GM12864 (cell line): ENCODE measurements at places on chromosomes 6 and 20.

DNA sequence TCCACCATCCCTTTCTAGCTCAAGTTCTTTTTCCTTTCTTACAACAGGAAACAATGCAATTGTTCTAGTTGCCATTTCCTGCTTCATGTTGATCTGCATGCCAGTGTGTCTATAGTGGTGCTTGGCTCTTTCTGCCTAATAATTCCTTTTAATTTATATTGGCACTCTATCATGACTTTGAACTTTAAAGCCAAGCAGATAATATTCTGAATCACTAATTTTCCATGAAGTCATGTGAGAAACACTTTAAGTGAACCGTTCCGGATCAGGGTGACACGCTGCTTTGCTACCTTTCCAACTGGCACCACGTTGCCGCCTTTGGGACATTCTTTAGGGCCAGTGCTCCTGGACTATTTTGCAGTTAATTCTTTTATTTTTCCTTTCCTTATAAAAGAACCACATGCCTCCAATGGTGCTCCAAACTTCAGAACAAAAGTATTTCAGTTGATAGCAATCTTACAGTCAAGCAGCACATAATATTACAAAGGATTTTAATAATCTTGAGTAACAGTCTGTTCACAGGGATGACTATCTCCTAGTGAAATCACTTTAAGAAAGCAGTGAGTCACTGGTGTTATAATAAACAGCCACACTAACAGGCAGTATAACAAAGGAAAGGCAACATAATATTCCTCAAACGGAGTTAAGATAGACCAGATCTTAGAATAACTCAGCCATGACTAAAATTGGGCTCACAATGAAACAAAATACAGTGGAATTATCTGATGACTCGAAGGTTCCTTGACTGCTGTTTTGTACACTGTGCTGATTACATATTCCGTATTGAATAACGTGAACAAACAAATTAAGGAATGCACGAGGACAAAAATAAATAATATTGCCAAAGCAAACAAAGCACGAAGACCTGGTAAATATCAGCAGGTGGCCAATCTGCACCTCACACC is 19.0 kb upstream of the BLOC1S5 start:
- DNase-seq = no peak

GRCh38 chr6:37272834-37273566 is 15.1 kb upstream of the TMEM217 start:
- no peak for DNase-seq

- no peak for DNase-seq
Measured at GRCh38 chr6:33683576-33684427, 27.7 kb downstream of the UQCC2 start.

DNA sequence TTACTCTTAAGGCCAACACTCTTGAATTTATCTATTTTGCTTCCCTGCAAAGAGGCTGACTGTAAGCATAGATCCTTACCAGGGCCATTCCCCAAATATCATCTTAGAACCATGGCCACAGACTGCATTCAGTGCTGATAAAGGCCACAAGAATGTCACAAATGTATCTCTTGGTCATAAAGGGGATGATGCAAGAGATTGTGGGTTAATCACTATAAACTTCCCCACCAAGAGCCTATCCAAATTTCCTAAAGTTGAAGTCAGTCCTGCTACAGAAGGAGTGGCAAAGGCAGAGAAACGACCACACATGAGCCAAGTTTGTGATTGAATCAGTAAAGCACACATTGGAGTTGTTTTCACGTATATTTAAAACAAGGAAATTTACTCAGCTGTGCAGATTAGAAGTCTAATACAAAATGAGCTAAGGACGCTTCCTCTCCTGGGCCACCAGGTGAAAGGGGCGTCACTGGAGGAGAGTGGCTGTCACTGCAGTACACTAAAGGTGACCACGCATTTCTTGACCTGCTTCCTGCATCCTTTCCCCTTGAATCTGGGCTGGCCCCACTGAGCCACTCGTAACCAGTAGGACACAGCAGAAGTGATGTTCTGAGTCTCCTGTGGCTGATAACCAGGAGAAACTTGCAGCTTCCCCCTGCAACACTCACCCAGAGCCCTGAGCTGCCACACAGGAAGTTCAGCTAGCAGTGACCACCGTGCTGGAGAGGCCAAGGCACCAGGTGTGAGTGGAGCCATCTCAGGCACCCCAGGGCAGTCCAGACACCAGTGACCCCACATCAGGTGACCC is 181.9 kb downstream of the SYNDIG1 start:
- no peak for DNase-seq

- DNase-seq = no peak
Measured at GRCh38 chr6:14440940-14441781, 323.6 kb downstream of the CD83 start.

DNA sequence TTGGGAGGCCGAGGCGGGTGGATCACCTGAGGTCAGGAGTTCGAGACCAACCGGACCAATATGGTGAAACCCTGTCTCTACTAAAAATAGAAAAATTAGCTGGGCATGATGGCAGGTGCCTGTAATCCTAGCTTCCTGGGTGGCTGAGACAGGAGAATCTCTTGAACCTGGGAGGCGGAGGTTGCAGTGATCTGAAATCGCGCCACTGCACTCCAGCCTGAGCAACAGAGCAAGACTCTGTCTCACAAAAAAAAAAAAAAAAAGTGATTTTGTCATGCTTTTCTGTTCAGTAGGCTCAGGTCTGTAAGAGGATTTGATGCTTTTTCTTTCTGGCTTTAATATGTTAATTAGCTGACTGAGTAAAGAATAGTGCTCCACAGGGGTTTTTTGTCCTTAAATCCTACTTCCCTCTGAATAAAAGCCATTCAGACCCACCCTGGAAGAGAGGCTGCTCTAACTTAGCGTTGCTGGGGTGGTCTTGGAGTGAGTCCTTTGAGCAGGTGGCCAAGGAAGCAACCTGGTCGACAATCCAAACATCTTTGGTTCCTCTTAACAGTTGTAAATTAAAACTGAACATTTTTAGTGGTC is 19.0 kb downstream of the MCM8 start:
- no peak for DNase-seq

DNA sequence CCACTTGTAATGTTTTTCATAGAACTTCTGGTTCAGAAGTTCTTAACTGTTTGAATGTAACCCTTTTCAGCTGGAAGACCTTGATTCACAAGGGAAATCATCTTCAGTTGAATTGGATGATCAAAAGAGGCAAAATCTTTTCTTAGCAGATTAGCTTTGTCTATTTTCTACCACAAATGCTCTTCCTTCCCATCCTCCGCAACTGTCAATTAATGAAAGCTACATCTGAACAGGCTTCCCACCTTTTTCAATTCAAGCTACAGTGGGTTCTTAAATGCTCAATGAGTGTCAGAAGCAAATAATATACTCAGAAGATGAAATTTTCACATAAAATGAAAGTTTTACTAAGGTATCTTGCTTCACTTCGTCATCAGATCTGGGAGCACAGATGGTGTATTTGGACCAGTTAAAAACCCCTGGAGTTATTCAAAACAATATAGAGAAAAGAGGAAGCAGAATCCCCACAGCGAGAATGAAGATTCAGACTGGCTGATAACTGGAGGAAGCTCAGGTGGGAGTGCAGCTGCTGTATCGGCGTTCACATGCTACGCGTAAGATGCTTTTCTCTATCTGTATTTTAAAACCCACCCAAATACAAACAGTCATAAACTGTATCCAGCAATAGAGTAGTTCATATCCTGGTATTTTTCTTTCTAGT is 19.4 kb downstream of the QRSL1 start:
- no peak for DNase-seq

DNA sequence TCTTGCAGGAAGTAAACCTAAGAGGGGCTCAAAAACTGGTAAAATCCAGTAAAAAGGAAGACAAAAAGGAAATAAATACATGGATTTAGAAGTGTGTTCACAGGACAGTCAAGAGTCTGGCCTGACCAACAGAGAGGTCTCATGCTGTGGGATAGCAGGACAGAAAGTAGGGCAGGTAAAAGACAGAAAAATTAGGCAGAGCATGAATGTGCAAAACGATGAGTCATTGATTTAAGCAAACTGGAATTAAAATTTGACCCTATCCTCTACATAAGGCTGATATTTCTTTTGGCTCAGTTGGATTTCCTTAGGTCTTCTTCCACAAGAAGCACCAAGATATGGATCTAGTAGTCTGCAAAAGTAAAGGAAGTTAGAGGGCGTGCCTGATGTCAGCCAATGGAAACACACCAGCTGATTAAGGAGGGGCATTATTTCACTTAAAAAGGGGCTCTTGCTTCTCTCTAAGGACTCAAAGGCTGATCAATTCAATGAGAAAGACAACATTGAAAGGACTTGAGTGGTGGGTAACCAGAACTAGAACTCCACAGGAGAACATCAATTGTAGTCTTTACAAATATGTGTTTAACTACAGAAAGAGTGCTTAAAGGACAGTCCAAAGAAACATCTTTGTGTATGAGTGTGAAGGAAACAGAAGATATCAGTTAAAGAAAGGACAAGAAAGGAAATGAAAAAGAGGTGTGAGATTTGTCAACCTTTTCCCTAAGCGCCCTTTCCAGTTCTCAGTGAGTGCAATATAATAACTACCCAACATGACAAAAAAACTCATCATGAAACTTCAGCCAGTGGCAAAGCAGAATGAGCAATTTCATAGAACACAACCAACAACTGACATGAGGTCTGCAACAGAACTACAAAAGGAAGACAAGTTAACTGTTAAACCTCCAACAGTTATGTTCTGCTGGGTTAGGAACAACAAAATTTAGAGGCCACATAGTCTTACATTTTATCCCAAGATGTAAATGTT is 19.4 kb upstream of the MYB start:
- no peak for DNase-seq

DNA sequence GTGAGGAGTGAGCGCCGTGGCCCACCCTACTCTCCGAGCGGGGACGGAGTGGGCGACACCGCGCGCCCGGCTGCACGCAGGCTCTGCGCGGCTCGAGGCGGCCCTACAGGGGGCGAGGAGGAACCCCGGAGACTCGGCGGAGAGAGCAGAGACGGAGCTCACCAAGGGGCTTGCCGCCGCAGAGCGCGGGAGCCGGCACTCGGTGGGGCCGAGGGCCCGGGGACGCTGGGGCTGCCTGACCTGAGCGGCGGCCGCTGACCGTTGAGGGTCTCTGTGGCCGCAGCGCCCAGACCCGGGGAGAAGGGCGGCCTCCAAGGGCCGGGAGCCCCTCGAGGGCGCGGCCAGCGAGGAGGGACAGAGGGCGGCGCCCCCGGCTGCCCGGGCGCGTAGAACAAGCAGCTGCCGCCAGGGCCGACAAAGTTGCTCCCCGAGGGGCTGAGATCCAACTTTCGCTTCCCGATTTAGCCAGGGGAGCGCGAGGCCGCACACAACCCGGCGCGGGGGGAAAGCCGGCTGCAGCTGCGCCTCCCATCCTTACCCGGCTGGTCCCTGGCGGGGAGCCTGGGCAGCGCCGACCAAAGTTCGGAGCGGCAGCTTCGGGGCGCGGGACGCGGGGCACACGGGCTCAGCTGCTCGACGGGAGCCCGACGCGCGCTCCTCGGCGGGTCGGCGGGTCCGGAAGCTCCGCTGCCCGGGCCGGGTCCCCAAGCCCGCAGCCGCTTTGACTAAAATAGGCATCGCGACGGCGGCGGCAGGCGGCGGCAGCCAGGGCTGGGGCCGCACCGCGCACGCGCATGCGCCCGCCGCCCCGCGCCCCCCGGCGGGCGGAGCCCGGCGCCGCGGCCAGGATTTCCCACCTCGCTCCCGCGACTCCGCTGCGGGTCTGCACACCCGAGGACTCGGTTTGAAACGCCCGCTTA is 43.1 kb downstream of the POPDC3 start:
- no peak for DNase-seq

GRCh38 chr6:144346719-144347447 is 61.7 kb downstream of the UTRN start:
- DNase-seq = no peak

GRCh38 chr6:125301435-125302391 is at the start of gene HDDC2:
Gene HDDC2, minus strand, starts transcription at chr6:125301967. Its CDS starts 35 bp downstream, at chr6:125301932.
- DNase-seq = no peak

DNA sequence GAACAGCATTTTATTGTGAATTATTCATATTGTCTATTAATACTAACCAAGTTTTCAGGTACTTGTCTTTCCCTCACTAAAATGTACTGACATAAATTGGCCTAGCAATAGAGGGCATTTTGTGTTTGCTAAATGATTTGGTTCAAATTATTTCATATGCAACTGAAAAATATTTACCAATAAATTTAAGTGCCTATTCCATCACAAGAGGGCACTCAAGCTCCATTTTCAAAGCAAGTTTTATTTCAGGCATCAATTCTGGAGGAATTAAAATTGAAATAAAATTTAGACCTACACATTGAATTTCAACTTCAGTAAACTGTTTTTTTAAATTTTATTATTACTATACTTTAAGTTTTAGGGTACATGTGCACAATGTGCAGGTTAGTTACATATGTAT is 114.3 kb upstream of the SYNCRIP start:
- no peak for DNase-seq

DNA sequence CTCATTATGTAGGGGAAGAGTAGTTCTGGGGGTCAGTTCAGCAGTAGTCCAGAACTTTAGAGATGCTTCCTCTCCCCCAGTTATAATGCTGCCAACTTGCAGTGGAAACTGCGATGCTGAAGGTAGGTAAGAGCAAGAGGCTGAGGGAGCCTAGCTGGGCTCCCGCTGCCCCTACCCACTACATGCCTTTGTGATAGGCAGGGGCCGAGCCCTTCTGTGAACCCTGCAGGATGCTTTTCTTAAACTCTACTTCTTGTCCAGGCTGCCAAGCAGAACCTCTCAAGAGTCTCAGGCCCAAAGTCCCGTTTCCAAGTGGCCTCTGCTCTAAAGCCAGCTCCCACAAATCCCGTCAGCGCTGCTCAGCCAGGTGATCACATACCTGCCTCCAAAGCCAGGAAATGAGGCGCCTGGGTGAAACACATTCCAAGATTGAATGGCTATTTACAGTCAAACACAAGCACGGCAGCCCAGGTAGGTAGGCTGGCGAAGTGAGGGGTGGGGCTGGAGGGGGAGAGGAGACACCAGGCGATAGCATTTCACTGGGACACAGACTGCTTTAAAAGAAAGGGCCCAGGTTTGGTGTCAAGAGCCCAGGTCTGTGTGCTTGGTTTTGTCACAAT is 150.7 kb downstream of the CD24 start:
- no peak for DNase-seq

DNA sequence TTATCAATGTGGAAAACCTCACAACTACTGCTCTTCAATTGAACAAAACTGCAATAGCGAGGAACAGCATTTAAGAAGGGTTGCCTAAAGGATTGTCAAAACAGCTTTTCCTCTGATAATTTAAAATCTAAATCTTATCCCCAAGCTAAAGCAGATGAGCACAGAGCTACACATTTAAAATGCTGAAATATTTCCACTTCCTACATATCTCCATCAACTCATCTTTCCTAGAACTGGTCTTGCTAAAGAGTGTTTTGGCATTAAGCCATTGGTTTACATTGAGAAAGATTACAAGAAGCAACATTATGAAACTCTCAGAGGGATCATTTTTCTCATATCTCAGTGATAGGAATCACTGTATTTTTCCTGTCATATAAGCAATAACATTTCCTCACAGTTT is 3.6 kb downstream of the OR10C1 start:
- DNase-seq = no peak
